ENCODE measurements at places on chromosomes 11 and 22.
A peak's percentile ranks its signal among the peaks of the same experiment; 100 is the strongest.

DNA sequence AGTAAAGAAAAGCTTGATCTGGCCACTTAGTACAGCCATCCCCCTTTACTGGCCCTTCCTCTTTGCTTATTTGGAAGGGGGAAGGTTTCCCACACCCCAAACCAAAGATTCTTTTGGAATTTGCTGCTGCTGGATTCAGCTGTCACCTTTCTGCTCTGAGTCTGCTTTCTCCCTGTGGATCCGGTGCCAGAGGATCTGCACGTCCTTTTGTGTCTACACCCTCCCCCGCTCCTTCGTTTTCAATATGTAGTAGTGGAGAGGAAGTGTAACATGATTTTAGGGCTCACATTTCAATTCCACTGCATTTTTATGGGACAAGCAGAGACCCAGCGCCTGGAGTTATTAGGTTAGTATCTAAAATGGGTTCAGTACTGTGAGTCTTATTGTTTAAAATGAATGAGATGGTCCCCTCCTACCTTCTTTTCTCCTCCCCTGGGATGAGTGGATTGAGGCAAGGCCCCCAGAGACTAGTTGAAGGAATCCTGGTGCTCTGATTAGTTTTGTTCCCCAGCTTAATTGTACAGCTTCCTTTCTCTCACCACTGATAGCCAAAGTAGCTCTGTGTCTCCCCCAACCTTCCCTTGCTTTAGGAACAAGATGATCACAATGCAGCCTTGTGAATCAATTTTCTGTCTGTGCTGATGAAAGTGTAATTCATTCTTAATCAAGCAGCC is 30.5 kb upstream of the CABP7 start:
- DNase-seq = no peak

DNA sequence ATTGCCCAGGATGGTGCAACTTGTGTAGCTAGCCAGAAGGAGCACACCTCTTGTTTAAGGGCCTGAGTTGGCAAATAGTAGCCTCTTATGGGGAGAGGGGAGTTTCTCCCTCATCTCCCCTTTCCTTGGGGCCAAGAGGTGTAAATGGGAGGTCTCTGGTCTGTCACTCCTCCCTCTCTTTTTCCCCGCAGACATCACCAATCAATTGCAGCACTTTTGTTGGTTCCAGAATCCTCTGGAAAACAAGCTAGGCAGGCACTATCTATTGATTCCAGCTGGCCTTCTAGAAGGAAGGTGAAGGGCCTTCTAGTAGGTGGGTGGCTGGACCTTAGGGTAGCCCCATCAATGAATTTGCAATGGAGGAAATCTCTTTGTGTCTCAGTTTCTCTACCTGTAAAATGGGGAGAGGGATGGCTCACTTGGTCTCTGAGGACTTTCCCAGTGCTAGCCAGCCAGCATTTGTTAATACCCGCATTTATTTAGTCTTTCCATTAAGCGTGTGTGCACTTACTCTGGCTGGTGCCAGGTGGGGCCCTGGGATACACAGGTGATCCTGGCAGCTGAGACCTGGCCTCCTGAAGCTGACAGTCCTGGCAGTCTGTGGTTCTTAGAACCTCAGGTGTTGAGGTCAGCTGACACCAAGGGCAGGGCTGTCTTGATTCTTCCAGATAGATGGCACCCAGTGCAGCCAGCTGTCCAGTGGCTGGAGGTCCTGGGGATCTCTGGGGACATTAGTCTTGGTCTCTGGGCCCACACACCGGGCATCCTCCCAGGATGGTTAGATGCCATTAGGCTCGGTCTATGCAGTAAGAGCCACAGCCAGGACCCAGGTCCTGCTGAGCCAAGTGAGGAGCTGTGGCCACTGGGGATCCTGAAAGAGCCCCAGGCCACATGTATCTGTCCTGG is 51.7 kb downstream of the TSPAN18 start:
- no peak for DNase-seq

- DNase-seq = peak; percentile 4
These were observed 6.6 kb downstream of the APOL4 start for GRCh38 chr22:36194971-36195370.

DNA sequence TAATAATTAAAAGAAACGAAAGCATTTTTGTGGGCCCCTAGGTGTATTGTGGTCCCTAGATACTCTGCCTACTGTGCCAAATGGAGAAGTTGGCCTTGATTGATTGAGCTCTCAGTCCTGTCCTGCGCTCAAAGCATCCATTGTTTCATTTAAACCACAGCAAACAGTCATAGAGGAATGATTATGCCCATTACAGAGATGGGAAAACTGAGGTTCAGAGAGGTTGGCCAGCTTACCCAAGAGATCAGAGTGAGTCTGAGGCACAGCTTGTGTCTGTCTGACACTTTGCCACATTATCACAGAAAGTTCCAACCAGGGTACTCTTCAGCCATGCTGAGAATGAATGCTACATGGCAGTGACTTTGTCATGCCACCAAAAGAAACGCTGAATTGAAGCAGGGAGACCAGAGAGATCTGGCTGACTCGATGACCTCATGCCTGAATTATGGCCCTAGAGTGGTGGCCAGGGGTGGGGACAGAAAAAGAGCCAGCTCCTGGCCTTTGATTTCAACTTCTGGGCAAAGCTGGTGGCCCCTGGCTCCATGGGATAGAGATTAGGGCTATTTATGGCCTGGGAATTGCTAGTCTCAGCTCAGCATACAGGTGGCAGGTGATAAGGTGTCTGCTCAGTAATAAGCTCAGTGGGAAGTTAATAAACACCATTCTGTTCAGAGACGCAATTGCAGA is 180.5 kb downstream of the MIAT start:
- DNase-seq = no peak

- DNase-seq = no peak
These were observed 548.0 kb upstream of the LUZP2 start for GRCh38 chr11:23948851-23949250.

- DNase-seq = no peak
These were observed 6.6 kb downstream of the C2CD2L start for GRCh38 chr11:119113716-119114115.

DNA sequence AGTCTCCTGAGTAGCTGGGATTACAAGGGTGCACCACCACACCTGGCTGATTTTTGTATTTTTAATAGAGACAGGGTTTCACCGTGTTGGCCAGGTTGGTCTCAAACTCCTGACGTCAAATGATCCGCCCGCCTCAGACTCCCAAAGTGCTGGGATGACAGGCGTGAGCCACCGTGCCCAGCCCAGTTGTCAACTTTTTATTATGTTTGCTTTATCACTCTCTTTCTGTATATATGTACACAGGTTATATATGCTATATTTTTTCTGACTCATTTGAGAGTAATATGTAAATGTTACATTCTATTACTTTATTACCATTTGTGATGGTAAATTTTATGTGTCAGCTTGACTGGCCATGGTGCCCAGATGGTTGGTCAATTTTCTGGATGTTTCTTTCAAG is 18.9 kb upstream of the DNAJB13 start:
- DNase-seq = no peak

DNA sequence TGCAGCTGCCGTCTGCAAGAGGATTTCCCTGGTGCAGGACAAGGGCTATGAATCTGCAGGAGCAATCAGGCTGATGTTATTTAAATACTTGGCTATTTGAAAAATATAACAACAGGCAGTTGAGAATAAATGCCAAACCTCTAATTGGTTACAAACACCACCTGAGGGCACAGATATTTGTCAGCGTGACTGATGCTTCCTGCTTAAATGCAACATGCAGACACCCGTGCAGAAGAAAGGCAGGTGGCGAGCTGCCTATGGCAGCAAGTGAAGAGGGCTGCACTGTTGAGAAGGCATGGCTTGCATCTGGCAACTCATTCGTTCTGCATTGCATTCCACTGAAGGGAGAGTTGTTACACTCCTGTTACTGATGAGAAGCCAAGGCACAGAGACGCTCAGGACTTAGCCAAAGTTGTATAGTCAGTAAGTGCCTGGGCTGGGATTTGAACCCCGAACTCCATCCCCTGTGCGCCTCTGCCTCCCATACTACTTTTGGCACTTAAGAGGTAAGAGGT is 350.6 kb downstream of the TENM4 start:
- no peak for DNase-seq

GRCh38 chr11:8126649-8127289 is 42.1 kb downstream of the RIC3 start:
- DNase-seq = no peak

DNA sequence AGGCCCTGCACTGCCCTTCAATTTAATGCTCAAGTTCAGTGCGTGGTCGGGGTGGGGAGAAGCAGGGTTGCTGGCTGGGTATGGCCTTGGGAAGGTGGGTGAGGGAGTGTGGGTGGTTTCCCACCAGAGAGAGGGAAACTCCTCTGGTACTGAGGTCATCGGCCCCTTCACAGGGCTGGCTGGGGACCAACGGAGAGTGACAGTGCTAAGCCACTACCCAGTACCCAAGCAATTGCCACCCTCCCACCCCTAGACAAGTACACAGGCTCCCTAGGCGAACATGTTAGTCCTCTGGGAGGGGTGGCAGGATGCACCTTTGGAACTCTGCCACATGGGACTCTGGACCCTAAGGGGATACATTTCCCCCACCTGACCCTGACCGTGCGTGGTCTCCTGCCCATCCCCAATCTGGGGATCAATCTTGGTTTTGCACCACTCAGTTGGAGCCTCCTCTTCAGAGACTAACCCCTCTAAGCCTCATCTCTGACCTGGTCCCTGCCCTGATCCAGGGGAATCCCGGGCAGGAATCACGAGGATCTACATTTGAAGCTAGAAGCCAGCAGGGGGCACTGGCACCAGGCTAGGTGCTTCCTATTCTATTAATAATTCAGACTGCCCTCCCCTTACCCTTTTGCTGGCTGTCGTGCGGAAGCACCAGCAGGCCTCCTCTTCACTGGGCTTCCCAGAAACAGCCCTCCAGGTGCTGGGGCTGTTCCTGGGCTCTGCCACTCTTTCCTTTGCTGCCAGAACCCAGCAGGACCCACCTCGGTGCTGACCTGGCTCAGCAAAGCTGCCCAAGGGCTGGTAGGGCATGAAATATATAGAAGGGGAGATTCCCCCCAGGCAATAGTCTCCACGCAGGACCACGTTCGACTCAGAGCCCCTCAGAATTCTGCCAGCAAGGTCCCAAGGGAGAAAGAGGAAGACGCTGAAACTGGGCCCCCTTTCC is 377.7 kb downstream of the TENM4 start:
- no peak for DNase-seq

- DNase-seq = no peak
These were observed 98.2 kb downstream of the RDX start for GRCh38 chr11:110198031-110198729.

- no peak for DNase-seq
These were observed 32.4 kb upstream of the MSANTD2 start for GRCh38 chr11:124832571-124832970.

DNA sequence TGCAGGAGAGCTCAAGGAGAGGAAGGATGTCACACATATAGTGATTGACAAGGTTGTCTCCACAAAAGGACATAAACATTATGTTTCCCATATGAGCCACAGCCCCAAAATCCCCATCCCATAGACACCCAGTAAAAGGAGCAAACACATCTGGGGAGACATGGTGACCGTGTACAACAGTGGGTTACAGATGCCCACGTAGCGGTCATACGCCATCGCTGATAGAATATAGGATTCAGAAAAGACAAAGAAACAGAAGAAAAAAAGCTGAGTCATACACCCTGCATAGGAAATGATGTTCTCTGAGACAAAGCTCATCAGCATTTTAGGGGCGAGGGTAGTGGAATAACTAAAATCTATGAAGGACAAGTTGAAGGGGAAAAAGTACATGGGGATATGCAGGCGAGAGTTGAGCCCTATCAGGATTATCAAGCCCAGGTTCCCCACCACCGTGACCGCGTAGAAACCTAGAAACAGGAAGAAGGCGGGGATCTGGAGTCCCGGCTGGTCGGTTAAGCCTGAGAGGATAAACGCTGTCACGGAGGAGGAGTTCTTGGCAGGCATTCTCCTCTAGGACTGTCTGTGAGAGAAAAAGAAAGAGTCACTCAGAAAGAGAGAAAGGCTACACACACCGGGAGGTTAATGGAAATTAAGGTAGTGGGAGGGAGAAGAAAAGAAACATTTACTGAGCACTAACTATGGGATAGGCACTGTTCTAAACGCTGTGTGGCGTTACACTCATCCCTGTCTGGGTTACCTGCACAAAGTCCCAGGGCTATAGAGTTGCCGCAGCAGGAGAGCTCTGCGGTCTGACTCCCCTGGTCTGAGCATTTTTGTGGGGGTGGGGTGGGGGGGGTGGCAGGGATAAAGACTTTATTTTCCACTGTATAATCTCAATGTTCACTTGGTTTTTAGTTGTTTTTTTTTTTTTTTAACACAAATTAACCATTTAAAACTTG is 36.1 kb upstream of the OR8B8 start:
- no peak for DNase-seq

DNA sequence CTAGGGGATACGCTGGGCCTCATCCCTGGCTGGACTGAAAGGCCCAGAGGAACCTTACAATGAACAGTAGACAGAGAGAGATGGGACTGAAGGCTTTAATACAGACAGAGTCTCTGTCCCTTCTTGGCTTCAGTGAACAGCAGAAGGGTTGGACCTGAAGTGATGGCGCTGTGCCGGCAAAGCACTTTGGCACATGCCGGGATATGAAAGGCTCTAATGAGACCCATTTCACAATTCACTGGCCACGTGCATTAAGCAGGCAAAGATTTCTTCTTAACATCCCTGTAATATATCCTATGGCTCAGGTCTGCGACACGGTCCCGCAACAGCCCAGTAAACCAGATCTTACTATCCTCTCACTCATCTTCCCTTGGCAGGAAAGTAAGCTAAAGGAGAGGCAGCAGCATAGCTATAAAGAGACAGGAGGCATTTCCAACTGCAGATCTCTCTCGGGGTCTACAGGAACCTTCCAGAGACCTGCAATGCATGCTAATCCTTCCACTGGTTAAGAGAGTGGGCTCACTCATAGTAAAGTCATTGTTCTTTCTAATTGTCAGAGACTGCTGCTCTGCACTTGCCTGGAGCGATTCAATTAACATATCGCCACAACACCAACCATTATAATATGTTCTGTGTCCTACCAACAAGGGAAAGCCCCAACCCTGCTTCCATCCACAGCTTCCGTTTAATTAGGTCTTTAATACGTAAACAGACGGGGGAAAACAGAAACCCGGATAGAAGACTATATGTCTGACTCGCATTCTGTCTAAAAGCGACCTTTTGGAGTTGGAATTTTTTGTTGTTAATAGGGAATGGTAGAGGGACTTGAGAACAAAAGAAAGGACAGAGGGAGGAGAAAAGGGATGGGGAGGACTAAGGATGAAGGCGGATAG is 1179.0 kb downstream of the LRRC4C start:
- DNase-seq = no peak

DNA sequence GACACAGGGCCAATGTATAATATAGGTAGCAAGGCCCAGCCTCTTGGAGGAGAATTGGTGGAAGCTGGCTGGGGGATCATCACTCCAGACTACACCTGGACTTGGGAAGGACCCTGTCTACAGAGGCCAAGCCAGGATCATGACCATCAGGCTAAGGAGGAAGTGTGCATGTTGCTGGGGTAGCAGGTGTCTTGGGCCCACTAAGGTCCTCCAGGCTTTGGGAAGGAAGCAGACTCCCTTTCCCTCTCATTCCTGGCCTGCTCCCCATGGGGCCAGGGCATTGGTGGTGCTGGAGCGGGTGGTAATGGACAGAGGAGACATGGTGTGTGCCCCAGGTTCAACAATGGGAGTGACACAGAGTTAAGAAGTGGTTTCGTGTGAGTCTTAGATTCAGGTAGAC is 16.0 kb upstream of the TUB start:
- DNase-seq = no peak

GRCh38 chr22:17243524-17243923 is 24.3 kb upstream of the ADA2 start:
- no peak for DNase-seq

Data from stimulated activated CD4-positive, alpha-beta T cell treated with anti-CD3 and anti-CD28 coated beads, TNF-alpha, amount 100 ng/mL, for 1 hour (primary cell).